ENCODE measurements at places on chromosomes 2 and 18.
A peak's percentile ranks its signal among the peaks of the same experiment; 100 is the strongest.

DNA sequence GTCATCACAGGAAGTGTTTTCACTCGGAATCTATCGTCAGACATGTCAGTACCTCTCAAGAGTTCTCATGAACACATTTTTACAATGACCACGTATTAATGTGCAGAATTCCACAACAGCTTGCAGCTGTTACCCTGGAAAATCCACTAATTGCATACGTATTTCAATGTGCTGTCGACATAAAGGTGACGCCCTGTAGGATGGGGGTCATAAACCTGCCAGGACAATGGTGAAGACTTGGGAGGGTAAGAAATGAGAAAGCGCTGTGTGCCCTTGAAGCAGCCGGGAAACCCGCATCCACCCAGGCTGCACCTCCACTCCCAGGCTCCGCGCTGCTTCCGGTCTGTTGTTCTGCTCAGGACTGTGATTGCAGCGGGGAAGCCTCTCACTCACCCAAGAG, 14.0 kb downstream of the TMEM18 start:
- ATAC-seq = no peak

DNA sequence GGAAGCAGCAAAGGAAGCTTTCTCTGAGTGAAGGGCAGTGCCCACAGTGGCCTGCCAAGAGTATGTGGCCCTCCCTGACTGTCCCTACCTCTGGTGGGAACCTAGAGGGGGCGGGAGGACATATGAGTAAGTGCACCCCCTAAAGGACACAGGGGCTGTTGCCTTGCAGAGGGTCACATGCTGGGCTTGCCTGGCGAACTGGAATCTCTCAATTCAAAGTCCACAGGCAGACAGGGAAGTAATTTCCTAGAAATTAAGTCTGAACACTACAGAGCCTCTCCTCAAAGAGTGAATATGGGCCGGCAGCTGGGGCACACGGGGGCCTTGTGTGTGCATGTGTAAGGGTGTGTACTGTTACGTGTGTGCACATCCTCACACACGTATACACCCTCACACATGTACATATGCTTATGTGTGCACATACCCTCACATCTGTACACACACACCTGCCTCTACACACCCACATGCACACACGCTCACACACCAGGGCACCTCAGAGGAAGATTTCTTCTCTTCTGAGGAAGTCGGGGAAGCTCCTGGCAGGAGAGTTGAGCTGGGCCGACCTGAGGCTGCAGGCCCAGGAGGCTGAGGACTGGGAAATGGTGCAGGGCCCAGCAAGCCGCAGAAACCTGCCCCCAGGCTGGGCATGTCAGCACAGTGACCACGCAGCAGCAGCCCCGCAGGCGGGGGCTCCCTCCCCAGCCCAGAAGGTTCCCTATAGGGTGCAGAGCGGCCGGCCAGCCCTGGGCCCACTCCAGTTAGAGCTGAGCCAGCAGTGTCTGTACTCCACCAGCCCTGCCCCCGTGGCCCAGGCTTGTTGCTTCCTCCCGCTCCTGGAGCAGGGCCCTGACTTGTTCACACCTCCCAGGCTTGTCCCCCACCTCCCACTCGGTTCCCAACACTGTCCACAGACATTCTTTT, 77.4 kb upstream of the TAF1B start:
- ATAC-seq = no peak

GRCh38 chr2:120749506-120750431, 14.1 kb downstream of the GLI2 start:
- ATAC-seq = peak; percentile 14

- peak; percentile 98 for ATAC-seq
Measured at GRCh38 chr2:105261061-105261460, 19.5 kb downstream of the GPR45 start.

GRCh38 chr2:46298522-46299353, 1.5 kb downstream of the EPAS1 start:
- peak; percentile 63 for ATAC-seq

GRCh38 chr18:62399781-62400308, 74.7 kb downstream of the TNFRSF11A start:
- peak; percentile 86 for ATAC-seq

GRCh38 chr2:54772531-54772930, 49.1 kb downstream of the EML6 start:
- ATAC-seq = no peak

DNA sequence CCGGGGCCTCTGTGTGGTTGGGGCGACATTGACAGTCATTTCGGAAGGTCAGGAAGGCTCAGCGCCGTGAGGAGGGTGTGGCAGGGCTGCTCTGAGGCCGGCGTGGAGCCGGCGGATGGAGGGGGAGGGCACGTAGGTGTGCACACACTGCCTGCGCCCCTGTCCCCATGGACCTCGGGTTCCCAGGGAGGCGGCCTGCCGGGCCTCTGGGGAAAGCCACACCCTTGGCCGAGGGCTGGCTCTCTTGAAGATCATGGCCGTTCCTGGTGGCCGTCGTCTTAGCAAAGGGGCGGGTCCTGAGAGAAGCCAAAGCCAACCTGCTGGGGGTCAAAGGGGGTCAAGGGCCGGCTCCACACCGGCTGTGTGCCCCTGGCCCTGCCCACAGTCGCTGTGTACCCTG, 11.9 kb downstream of the GPC1 start:
- ATAC-seq = no peak

GRCh38 chr2:45869165-45869501, 217.7 kb downstream of the PRKCE start:
- ATAC-seq = peak; percentile 88

Data from SK-N-SH treated with all-trans-retinoic acid at 6 μM for 48 hours (cell line).